Forelimb muscle (tissue), 1 donor: ENCODE measurements at places on chromosomes 4 and X. TPM values are rescaled to one million over a fixed set of nuclear protein-coding genes. Genes with fewer than 3 reads are reported as not detected.

The CXCL11 gene
- polyA plus RNA-seq, result not detected

The RAI2 gene
- 8.0 TPM for polyA plus RNA-seq

The KANTR gene
- polyA plus RNA-seq, result 9.1 TPM

The CT45A10 gene
- not detected for polyA plus RNA-seq

The CLNK gene
- polyA plus RNA-seq, result 0.34 TPM

The MTNR1A gene
- not detected for polyA plus RNA-seq

DNA sequence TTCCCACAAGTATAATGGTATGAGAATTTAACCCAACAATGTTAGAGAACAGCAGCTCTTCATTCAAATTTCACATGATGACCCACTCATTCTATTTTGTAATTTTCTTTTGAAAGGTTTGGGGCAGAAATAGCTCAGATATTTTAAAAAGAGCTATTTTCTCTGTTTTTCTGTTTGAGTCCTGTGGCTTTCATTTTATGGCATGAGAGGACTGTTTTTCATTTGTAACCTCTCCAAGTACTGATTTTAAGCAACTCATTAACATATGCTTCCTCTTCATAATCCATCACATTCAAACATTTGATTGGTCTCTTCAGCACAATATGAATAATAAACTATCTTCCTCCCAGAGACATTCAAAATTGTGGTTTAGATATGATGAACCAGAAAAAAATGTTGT lies 129.0 kb upstream of the TEX13A start:
- no peak for DNase-seq

DNA sequence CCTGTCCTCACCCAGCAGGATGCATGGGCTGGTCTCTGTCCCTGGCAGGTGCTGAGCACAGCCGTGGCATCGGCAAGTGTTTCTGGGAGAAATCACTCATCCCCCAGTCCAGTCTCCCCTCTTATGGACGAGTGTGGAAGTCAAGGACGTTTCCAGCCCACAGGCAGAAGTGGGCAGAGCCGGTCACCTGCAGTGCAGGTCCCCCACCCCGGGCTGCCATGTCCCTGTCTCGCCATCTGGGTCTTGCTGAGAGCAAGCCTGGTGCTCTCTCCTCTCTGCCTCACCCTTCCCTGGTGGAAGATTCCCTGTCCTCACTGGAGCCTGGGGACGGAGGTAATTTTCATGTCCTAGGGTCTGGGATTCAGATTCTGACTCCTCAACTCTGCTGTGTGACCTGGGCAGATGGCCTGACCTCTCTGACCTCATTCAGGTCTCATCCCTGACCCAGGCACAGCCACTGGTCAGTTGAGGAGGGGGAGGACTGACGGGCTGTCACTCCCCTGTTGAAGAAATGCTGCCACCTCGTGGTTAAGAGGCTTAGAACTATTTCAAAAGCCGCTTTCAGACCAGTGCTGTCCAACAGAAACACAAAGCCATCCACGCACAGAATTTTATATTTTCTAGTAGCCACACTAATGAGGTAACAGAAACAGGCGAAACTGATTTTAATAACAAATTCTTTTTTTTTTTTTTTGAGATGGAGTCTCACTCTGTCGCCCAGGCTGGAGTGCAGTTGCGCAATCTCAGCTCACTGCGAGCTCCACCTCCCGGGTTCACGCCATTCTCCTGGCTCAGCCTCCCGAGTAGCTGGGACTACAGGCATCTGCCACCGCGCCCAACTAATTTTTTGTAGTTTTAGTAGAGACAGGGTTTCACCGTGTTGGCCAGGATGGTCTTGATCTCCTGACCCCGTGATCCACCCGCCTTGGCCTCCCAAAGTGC lies 1.8 kb downstream of the CPZ start:
- peak; percentile 49 for DNase-seq

GRCh38 chr4:123478859-123479345 lies 82.3 kb downstream of the SPRY1 start:
- no peak for DNase-seq

DNA sequence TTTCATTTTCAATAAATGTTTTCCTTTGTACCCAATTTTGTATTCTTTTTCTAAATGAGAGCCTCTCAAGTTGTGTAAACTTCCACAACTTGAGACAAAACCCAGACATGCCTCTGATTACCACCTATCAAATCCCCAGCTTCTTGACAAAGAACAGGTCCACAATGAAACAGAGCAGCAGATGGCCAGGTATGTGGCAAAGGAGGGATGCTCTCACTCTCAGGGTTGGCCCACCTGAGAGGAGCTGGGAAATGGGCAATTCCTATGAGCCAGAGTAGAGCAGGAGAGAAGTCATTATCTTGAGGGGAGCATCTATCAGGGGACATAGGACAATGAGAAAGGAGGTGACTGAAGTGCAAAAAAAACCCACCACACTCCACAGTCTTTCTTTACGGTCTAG lies 273.5 kb upstream of the FAM241A start:
- DNase-seq, result no peak
